CD4-positive, alpha-beta T cell treated with Interleukin-15 for 4 hours (primary cell): ENCODE measurements at places on chromosomes 7 and 10.

DNA sequence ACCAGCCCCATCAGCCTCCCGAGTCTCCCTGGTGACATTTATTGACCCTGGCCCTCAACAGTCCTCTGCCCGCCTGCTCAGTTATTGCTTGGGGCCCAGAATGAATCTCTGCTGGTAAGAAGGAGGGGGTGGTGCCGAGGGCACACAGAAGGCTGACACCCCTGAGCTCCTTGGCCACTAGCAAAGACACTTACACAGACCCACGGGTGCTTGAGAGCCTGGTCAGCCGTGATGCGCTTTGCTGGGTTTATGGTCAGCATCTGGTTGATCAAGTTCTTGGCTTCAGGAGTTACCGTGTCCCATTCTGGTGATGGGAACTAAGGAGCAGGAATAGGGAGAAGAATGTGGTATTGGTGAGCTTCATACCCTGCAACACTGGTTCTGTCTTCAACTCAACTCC is 27.3 kb downstream of the CAMK2G start:
- no peak for DNase-seq

DNA sequence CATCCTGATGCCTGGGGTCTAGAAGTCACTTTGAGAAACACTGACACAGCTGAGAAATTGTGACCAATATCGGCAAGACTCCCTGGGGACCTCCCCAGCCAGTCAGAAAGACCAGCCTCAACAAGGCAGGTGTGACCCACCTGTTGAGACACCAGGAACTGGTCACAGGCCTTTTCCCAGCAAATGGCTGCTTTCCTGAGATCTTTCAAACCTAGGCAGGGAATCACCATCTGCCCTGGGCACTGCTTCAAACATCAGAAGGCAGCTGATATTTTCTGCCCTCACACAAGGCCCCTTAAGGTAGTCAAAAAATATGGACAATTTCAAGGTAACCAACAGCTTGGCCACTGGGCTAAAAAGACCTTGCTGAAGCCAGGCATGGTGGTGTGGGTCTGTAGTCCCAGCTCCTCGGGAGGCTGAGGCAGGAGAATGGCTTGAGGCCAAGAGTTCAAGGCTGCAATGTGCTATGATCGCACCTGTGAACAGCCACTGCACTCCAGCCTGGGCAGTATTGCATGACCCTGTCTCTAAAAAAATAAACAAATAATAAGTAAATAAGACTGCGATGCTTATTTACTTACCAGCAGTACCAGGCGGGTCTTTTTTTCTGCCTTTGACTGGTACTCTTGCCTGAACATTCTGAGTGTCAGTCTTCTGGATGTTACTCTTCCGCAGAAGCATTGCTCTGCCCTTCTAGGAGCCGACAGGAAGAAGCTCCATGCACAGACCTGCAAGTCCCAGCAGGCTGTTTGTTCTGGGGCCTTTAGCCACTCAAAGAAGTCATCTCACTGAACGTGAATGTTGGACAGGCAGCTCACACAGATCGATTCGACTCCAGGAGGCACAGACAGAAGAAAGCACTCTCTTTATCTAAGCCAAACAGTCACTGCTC is 59.7 kb downstream of the SORBS1 start:
- no peak for DNase-seq

DNA sequence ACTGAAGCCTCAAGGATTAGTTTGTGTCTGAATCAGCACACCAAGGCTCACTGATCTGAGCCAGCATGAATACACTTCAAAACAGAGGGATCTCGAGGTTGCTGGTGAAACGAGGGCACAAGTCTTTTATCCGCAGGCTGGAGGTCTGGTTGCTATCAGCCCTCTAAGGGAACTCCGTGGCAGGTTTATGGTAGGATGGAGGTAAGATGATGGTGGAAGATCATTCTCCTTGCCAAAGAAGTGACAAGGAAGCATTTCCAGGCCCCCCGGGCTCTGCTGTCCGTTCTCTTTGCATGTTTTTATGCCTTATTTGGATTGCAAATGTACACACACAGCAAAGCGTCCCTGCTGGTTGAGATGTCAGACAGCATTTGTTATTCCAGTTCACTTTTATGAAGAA is 268.3 kb downstream of the ARHGAP12 start:
- DNase-seq = no peak

GRCh38 chr10:22710139-22710745 is 4.1 kb downstream of the PIP4K2A start:
- no peak for DNase-seq

DNA sequence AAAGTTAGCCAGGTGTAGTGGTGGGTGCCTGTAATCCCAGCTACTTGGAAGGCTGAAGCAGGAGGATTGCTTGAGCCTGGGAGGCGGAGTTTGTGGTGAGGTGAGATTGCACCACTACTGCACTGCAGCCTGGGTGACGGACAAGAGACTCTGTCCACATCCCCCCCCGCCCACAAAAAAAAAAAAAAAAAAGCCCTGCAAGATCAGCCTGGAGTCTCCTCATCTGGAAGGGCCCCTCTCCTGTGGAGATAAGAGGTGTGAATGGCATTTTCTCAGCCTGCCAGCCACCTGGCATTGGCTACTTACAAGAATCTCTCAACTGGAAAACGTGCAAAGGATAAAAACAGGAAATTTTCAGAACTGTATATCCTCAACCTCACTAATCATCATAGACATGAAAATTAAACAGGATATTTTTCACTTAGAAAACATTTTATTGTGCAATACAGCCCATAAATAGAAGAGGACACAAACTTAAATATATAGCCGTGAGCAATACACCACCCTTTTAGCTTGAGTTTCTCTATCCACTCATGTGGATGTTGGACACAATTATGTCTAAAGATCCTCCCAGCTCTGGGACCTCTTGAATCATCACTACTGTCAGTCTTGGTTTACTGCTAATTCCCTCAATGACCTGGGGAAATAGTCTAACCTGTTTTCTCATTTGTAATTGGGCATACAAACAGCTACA is 11.3 kb upstream of the TSPAN15 start:
- DNase-seq = no peak

DNA sequence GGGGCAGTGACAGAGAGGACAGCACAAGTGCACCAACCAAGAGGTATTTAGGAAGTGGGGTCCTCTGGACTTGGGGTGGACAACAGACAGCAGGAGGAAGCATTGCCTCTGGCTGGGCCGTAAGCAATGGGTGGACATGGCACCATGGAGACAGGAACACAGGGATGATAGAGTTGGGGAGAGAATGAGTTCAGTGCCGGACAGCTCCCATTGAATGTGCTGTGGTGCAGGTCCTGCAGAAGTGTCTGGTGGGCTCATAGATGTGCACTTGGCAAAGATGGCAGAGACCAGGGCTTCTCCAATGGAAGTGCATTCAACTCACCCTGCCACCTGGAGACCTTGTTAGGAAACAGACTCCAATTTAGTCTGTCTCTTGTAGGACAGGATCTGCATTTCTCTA is 341.5 kb upstream of the ZMIZ1 start:
- no peak for DNase-seq

- no peak for DNase-seq
These were observed 127.5 kb downstream of the ABCA13 start for GRCh38 chr7:48298779-48299178.

DNA sequence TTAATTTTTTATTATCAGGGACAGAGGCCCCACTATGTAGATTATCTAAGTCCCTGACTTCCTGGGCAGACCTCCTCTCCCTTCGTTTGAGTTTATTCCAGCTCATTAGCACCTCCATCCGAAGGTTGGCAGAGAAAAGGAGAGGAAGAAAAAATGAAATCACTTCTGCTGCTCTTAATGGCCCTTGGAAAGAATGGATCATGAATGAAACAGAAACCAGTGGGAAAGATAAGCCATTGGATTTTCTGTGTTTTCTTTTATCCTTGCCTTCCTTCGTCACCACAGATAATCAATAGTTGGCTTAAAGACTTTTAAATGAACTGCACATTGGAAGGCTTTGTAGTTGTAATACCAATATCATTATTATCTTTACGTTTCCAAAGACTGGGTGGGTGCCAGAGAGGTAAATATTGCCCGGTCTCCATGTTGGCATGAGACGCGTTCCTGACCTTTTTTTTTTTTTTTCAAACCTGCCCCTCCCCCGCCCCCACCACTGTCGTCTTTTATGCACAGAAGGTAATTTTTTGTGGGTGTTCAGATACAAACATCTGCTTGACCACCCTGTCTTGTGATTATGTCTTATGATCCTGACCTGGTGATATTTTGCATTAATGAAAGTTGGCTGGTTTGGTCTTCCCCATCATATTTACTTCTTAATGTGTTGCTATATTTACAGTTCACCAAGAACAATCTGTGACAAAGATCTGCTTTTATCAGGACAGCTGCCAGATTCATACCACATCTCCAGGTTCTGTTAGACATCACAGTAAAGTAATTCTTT is 116.8 kb downstream of the ARID5B start:
- DNase-seq = no peak

DNA sequence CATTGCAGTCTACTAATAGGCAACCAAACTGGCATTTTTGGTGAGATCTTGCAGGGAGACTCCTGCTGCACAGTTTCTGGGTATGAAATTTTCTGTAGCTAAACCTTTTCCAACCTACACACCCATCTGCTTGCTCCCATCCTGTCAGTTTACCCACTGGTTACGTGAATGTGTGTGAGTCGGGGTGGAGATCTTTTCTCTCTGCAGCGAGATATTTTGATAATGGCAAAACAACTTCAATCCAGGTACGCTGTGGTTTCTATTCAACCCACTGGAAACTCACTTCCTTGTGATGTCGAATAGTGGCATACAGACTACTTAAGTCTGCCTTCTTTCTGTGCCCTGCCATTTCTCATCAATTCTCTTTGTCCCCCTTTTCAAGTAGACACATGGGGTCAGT is 4.5 kb downstream of the PLEKHA1 start:
- DNase-seq = no peak

- DNase-seq = peak; percentile 47
These were observed 80.6 kb downstream of the ETV1 start for GRCh38 chr7:13908667-13909397.

DNA sequence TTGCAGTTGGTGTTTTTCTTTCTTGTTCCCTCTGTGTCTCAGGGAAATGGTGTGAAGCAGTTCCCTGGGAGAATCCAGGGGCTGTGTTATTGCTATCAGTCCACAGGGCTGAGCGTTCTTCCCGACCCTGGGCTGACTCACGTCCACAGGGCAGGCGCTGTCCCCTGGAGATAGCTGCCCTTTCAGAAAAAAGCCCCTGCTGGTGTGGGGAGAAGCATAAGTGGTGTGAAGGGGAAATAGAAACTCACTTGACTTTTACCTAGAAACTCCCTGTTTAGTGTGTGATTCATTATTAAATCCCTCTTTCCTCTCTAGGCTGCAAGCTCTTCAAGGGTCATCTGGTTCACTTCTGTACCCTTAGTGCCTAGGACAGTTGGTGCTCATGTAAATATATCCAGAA is 63.3 kb upstream of the SMNDC1 start:
- no peak for DNase-seq

GRCh38 chr7:67018940-67019339 is 22.3 kb downstream of the TYW1 start:
- no peak for DNase-seq

GRCh38 chr10:122121059-122121458 is 132.1 kb downstream of the TACC2 start:
- DNase-seq = no peak

DNA sequence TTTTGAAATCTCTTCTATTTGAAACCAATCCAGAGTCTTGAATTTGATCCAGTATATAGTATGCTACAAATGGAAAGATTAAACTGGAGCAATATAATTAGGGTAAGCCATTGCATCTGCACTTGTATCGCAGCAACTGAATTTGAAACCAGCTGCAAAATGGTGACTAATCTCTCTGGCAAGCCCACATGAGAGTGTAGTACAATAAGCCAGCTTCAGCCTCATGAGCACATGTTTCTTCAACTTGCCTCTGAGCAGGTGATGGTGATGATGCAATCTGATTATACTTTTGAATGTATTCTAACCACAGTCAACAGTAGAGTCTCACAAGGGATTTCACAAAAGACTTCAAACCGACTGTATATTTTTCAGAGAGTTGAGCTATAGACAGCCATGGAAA is 829 bp upstream of the RPA3 start:
- DNase-seq = peak; percentile 32

DNA sequence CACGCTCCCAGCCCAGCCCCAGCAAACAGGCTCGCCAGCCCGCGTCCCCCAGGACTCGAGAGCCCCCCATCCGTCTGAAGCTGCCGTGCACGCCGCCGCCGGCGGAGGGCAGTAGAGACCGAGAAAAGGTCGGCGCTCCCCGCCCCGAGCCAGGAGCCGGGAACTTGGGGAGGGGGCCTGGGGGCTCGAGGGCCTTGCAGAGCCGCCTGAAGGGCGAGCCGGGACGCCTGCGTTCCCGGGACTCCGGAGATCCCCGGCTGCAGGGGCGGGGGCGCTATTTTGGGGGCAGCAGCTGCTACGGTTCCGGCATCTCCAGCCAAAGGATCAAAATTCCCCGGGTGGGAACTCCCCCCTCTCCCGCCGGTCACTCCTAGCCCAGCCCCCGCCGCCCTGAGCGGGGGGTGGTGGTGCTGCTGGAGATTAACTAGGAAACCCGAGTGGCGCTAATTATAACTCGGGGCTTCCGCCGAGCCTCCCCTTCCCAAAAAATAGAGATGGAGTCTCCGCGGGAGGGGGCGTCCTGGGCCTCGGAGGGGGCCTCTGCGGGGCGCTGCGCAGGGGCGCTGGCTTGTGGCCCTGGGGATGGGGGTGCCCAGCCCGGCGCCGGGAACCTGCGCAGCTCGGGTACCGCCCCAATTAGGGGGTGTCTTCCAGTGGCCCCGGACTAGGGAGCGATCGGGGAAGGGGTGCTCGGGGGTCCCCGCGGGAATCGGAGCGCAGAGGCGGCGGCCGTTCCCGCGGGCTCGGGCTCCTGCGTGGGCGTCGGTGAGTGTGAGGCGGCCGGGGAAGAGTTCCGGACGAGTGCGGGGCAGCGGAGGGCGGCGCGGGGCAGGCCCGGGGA is 608 bp downstream of the ACHE start:
- DNase-seq = peak; percentile 46

GRCh38 chr10:120735773-120736371 is 115.3 kb upstream of the WDR11 start:
- DNase-seq = no peak

- no peak for DNase-seq
These were observed 67.6 kb downstream of the DNMBP start for GRCh38 chr10:99941942-99942820.

DNA sequence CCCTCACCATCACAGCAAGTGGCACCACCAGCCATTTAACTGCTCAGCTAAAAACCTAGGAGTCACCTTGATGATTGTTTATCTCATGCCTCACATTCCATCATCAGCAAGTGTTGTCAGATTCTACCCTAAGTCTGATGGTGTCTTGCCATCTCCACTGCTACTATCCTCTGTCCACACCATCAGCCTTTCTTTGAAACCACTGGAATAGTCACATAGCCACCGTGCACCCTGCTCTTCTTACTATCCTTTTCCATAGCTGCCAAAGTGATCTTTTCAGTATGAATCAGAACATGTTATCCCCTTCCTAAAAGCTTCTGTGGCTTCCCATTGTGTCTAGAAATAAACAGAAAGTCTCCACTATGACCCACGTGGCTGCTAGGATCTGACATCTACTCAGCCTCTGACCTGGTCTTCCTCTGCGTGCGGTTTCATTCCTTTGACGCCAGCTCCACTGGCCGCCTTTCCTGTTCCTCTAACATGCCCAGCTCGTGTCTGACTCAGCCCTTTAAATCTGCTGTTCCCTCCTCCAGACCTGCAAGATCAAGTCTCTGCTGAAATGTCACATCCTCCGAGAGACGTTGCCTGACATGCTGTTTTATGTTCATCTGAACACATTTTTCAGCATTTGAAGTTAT is 16.5 kb upstream of the CHN2 start:
- DNase-seq = peak; percentile 7

- no peak for DNase-seq
These were observed 91.2 kb upstream of the AHR start for GRCh38 chr7:17207220-17207619.
